ENCODE measurements at places on chromosomes 3 and 15.

- ATAC-seq: no peak
Measured at GRCh38 chr15:35912196-35912595, 366.2 kb upstream of the DPH6 start.

DNA sequence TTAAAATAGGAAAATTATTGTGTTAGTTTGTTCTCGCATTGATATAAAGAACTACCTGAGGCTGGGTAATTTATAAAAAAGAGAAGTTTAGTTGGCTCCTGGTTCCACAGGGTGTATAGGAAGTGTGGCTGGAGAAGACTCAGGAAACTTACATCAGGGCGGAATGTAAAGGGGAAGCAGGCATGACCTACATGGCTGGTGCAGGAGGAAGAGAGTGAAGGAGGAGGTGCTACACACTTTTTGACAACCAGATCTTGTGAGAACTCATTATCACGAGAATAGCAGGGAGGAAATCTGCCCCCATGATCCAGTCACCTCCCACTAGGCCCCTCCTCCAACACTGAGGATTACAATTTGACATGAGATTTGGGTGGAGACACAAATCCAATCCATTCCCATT is 490.7 kb downstream of the RBMS3 start:
- no peak for ATAC-seq

- ATAC-seq: no peak
Measured at GRCh38 chr3:94082391-94082937, 19.6 kb downstream of the NSUN3 start.

- no peak for ATAC-seq
Measured at GRCh38 chr15:62569460-62570404, 404.6 kb upstream of the C2CD4B start.

DNA sequence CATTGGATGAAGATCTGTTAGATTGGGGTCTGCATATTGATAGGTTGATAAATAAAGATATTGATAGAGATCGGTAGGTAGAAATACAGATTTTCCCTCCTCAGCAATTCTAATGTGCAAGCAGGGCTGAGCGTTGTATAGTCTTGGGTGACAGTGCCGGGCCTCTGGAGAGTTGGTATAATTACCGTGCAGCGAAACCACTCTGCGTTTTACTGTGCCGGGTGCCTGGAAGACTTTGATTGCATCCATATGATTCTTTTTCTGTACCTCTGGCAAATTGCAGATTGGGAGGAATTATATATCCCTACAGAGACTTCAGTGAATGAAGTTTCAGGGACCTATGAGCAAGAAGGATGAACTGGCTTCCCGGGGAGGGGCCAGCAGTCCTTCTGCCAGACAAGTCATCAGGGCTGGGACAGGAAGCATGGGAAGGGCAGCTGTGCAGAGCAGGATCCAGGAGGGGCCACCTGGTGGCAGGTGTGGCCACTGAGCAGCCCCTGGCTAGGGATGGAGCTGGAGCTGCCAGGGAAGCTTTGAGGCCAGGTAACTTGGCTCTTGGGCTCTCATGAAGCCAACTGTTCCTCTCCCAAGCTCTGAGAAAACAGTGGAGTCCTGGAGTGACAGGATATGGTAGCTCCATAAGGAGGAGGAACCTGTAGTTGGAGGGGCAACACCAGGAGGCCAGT is 132.5 kb downstream of the APBA2 start:
- no peak for ATAC-seq

DNA sequence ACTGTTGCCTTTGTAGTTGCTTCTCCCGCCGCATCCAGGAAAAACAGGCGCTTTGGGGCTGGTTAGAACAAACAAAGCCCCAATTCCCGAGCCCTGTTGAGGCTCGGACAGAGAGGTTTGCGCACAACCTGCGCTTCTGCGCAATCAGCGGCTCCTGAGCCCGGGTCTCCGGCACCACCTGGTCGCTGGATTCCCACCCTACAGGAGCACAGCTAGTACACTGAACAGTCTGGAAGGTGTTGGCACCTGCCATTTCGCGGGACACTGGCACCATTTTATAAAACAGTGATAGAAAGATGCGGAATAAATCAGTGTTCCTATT is 13.8 kb downstream of the ZIC4 start:
- ATAC-seq: no peak

DNA sequence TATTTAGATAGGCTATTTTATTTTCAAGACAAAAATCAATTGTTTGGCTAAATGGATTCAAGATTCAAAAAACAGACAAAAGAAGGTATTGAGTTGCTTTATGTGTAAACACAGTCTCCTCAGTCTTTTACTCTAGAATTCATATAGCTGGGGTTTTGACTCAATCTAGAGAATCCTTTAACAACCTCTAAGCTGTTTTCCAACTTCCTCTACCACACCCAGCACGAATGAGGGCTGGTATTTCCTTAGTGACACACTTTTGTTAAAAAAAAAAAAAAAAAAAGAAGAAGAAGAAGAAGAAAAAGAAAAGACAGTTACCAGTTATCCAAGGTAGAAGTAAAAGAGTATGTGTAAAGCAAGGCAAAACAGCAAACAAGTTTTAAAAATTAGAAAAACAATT is 732.8 kb upstream of the GOLIM4 start:
- no peak for ATAC-seq
